ENCODE measurements at places on chromosomes 6 and 20.

- DNase-seq: no peak
Measured at GRCh38 chr20:1872459-1873097, 22.6 kb upstream of the SIRPA start.

- no peak for DNase-seq
Measured at GRCh38 chr6:152273638-152274037, 363.5 kb downstream of the SYNE1 start.

DNA sequence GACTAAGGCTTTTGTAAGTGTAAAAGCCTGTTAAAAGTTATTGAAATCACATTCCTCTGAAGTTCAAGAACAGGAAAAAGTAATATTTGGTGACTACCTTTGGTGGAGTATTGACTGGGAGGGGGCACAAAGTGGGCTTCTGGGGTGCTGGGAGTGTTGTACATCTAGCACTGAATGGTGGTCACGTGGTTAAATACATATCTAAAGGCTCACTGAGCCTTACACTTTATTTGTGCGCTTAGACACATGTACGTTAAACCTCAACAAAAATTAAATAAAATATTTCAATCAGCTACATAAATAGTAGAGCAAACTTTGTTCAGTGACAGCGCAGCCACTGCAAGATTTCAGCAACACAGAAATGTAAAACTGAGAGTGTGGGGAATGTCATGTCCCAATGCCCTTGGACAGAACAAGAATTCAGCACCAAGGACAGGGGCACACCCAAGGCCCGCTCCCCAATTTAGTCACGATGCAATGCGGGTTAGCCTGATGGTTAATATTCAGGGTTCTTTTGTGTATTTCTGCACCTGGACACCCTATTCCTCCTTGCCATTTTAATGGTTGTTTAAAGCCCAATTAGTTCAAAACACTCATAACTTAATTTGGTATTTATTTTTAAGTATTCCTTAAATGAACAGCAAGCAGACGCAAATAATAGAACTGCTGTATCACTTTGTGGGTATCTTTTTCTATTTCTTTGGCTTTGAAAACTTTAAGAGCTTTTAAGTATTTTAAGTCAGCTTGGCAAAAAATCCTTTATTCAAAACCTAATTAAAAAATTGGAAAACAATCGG, 37.4 kb downstream of the ANGPT4 start:
- no peak for DNase-seq

- no peak for DNase-seq
Measured at GRCh38 chr20:64189530-64189966, 25.3 kb downstream of the MYT1 start.

DNA sequence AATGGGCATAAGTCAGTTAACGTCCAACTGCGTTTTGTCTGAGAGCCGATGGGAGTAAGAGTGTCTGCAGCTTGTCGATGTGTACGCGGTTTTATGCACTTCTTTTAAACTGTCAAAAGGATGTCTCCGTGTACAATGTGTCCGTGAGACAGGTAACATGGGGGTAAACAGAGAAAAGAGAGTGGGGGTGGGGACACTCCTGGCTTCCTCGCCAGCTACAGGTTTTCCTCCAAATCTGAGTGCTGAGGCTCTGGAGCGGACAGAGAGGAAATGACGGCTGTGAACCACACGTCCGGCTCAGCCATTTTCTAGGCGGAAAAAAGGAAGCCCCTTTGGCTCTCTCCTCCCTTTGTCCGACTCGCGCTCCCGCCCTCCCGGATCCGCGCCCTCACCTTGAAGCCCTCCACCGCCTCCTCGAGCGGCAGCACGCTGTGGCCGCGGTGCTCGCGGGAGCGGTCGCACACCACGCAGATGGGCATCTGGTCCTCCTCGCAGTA, 916 bp downstream of the TRIM27 start:
- no peak for DNase-seq

- no peak for DNase-seq
Measured at GRCh38 chr6:39785281-39785680, 6.9 kb upstream of the DAAM2 start.

DNA sequence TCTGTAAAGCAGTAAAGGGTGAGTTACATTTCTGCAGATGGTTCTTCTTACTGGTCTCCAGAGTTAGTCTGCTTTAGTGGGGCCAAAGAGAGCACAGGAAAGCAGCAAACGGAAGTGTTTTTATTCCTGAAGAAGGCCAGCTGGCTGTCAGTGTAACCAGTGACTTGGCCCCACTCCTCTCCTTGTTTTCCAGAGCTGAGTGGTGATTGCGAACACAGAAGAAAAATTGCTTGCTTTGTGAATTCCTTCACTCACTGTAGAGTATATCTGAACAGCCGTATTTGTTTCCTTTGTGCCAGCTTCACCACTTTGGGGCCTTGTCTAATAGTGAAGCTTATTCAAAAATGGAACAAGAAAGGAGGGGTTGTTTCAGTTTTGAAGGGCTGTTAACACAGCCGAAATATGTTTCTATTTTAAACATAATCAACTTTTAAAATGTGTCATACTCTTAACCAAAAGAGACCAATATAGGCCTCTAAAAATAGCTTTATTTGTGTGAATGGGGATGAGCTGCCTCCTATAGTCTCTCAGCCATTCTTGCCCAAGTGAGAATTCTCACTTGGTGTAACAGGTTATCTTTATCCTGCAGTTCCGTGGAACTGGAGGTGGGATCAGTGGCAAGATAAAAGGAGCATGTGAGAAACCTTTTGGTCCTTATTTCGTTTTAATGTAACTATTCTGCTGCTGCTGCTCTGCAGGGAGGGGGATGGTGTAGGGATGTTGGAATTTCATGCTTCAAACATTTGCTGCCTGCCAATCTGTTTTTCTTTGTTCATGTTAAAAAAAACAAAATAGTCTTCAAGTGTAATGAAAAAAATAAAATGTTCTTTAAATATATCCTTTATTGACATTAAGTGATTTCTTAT, 37.8 kb downstream of the ZC2HC1B start:
- no peak for DNase-seq

- DNase-seq: no peak
Measured at GRCh38 chr6:146898069-146898887, 299.5 kb downstream of the ADGB start.

GRCh38 chr6:163554663-163555062, 140.1 kb downstream of the QKI start:
- peak; percentile 9 for DNase-seq

DNA sequence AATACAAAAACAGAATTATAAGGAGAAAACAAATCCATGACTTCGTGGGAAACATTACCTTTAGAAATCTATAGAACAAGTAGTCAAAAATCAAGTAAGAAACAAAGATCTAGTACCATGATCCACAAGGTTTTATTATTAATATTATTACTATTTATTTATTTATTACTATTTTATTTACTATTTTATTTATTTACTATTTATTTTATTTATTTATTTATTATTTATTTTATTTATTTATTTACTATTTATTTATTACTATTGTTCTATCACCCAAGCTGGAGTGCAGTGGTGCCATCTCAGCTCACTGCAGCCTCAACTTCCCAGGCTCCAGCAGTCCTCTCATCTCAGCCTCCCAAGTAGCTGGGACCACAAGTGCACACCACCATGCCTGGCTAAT, 13.5 kb upstream of the ELMO2 start:
- DNase-seq: no peak

- DNase-seq: no peak
Measured at GRCh38 chr6:44524476-44525227, 137.1 kb downstream of the CDC5L start.

GRCh38 chr6:35090734-35091133, 50.4 kb downstream of the TCP11 start:
- no peak for DNase-seq
